Putamen (tissue), 1 donor: ENCODE measurements at places on chromosomes 2 and 18.

DNA sequence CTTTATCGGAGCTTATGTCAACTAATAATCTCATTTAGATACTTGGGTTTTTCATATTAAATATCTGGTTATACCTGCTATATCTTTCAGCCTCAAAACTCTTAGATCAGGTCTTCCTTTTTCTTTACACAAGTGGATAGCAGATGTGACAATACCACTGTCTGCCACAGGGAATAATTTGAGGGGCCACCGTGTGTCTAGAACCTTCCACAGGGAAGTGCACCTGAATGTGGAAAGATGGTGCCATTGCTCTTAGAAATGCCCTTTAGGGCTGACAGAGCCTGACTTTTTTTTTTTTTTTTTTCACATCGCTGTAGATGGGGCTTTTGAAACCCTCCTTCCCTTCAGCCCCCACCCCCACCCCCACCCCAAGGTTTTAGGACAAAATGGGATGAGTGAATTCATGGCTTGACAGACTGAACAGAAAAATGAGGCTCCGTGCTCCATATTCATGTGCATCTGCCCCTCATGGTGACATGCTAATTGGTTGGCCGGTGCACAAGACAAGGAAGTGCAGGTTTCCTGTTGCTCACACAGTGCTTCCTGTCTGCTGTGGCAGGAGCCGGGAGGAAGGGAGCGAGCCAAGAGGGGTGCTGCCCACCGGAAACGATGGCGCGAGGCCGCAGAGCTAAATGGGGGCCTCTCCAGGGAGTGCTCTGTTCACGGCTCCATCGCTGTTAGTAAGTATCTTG is 246.0 kb downstream of the LDLRAD4 start:
- no peak for DNase-seq

DNA sequence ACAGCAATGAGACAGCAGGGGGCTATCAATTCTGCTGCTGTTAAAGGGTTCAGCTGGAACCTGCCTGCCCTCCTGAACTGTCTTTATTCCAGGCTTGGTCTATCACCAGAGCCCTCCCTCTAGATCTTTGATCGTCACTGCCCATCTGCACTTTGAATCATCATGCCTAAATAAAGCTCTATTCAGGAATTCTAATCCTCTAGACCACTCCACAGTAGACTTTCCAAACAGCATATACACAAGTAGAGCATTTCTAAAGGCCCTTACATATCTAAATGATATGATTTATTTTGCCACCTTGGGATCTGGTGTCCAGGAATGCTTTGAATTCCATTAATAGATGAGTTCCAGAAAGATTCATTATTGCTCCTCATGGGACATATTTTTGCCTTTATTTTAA is 542.1 kb upstream of the SYT4 start:
- DNase-seq = no peak

- no peak for DNase-seq
Measured at GRCh38 chr2:55550368-55551102, 31.0 kb downstream of the CFAP36 start.

- DNase-seq = no peak
Measured at GRCh38 chr2:2022941-2023586, 278.7 kb upstream of the PXDN start.

GRCh38 chr2:34161549-34161948 is 562.5 kb upstream of the FAM98A start:
- DNase-seq = no peak
